ENCODE measurements at places on chromosomes 5 and 9.

DNA sequence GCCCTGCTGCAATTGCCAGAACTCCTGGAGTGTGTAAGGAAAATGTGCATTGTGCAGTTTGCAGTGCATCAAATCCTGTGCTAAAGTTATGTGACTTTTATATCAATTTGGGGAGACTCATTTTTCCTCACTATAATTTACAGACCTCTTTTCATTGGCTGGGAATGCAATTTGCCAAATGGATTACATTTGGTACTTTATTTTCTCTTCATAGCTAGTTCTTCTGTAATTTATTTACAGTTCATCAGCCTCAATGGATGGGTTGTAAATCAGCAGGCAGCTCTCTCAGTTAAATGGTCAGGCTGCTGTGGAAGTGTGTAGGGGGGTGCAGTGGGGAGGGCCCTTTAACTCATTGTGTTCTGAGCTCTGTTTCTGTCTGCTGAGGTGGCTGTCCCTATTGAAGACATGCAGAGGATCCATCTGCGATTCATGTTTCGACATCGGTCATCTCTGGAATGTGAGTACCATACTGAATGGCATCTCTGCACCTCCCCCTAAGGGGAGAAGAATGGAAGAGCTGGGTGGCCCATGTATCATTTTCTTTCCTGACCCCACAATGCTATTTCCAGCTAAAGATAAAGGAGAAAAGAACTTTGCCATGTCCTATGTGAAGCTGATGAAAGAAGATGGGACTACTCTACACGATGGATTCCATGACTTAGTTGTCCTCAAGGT lies 74.6 kb downstream of the DOCK2 start:
- no peak for DNase-seq

- no peak for DNase-seq
Observed at GRCh38 chr9:33374190-33374589, 28.2 kb downstream of the AQP7 start.

GRCh38 chr9:128118971-128119665 lies 8.4 kb downstream of the PTGES2 start:
- no peak for DNase-seq

DNA sequence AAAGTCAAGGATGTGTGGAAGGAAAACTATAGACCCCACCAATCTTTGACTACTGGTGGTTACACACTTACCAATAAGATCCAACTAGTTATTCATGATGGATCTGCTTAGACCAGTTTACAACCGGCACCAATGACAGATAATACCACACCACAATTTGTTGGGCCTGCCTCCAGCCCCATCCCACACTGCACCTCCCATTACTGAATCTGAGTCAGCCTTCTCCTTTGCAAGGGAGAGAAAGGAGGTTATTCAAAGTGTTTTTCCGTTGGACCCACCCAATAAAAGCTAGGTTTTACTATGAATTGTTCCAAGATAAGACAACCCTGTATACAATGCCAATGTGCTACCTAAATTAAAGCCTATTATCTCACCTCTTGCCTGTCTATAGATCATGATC lies 453.5 kb downstream of the MTRR start:
- DNase-seq: no peak

DNA sequence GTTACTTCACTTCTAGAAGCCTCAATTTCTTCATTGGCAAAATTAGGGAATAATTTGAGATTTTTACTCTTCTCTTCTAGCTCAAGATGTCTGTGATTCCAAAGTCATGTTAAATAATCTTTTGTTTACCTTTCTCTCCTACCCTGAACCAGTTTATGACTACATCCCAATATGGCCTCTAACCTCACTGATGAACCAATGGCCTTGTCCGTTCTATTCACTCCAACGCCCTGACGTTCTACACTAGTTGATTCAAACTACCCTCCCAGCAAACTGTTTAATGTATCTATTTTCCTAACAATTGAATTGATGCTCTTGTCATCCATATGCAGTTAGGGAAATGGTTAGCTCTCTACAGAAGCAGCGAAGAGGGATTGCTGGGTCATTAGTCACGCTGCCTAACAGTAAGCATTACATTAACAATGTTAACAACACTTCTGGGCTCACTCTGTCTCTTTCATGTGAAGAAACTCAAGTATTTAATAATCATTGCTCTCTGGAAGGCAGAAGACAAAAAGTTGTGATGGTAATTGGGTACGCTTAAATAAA lies 38.0 kb downstream of the RAPGEF1 start:
- no peak for DNase-seq
